ENCODE measurements at places on chromosomes 2 and 18.

- no peak for DNase-seq
These were observed 35.1 kb downstream of the SH2D6 start for GRCh38 chr2:85453571-85453970.

DNA sequence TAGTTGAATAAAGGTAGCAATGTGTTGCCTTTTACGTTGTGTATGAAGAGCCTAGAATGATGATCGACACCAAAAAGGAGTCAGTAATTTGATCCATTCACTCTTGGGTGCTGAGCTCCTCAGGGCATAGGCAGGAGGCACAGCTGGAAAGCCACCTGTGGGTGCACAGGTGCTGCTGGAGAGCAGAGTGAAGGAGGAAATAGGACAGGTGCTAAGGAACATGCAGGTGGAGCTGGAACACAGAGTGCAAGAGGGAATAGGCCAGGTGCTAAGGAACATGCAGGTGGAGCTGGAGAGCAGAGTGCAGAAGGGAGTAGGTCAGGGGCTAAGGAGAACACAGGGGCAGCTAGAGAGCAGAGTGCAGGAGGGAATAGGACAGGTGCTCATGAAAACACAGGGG lies 86.1 kb downstream of the SH3YL1 start:
- no peak for DNase-seq

DNA sequence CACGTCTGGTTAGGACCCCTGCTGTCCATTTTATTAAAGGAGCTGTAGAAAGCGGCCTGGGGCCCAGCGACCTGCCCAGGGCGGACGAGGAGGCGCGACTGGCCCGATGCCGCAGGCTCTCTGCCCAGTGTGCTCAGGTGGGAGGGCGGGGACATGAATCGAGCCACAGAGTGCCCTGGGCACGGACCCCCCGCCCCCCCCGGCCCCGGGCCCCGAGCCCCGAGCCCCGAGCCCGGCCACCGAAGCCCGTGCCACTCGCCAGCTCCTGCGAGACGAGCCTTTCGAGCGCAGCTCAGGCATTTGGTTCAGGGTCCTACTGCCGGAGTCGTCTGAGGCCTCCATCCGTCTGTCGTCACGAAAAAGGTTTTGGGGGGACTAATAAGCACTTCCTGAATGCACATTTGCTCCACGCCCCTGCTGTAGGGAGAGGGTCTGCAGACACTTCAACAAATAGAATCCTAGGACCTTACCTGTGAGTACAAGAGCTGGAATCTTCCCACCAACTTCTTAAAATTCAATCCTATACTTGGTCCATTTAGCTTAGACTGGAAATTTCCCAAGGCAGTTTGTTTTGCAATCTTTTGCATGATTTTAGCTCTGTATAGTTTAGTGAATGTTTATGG lies 602 bp upstream of the ADAM17 start:
- DNase-seq: no peak

GRCh38 chr18:13463526-13464210 lies 245.1 kb downstream of the LDLRAD4 start:
- DNase-seq: no peak

DNA sequence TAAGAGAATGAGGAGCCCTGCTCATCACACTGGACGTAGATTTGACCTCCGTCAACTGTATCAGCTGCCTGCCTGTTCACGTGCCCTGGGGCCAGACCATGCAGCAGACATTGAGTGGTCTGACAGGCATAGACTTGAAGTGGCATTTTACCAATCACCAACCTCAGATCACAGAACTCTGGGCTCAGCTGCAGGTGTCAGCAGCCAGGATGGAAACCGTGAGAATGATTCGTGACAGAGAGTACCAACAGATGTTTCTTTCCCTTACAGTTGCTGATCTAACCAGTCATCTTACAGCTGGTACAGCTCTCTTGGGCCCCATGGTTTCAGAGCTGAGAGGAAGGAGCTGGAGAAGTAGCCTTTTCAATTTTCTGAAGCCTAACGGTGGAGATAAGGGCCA lies 148.9 kb downstream of the EN1 start:
- DNase-seq: no peak

All from stimulated activated CD4-positive, alpha-beta T cell treated with anti-CD3 and anti-CD28 coated beads, Interleukin-2, amount 100 ng/mL, for 48 hours (primary cell).